ENCODE measurements at places on chromosomes 6 and 20. TPM values are rescaled to one million over a fixed set of nuclear protein-coding genes. Genes with fewer than 3 reads are reported as not detected.

MAP7 gene
- polyA plus RNA-seq = 0.20 TPM

DDX43 gene
- polyA plus RNA-seq = 0.20 TPM

PAX1 gene
- 0.34 TPM for polyA plus RNA-seq

MCHR2 gene
- polyA plus RNA-seq = not detected

GNAS-AS1 gene
- 0.03 TPM for polyA plus RNA-seq

NRSN1 gene
- polyA plus RNA-seq = 0.05 TPM

DNA sequence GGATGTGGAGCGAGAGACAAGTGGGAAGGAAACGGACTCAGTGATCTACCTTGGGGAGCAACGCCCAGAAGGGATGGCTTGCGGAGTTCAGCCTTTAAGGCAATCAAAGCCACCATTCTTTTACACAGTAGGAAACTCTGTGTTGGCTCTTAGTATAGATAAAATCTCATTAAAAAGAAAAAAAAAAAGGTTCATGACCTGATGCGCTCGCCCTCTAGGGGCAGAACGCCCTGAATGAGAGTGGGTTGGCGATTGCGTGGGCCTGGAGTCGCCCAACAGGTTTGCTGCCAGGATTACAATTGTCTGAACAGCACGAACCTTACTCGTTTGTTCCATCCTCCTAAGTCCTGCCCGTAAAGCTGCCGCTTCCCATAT lies 1.2 kb downstream of the TPD52L1 start:
- peak; percentile 77 for DNase-seq

- DNase-seq = no peak
These were observed 118.0 kb upstream of the IRAK1BP1 start for GRCh38 chr6:78749326-78749725.

DNA sequence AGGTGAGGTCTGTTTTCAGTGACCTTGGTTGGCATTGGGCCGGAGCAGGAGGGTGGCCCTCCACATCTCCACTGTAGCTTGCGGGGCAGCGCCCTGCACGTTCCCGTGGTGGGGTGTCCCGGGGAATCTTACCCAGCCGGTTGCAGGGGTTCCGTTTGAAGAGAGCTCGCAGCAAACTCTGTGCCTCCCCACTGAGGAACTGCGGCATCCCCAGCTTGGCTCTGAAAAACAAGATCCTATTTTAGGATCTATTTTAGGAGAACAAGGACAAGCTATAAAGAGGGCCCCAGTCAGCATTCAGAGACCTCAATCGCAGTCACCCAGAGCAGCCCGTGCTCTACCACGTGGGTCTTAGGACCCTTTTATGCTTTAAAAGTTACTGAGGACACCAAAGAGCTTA lies 97.8 kb downstream of the RAMACL start:
- DNase-seq = peak; percentile 46

- no peak for DNase-seq
These were observed 157.5 kb upstream of the PMEPA1 start for GRCh38 chr20:57867181-57867803.

DNA sequence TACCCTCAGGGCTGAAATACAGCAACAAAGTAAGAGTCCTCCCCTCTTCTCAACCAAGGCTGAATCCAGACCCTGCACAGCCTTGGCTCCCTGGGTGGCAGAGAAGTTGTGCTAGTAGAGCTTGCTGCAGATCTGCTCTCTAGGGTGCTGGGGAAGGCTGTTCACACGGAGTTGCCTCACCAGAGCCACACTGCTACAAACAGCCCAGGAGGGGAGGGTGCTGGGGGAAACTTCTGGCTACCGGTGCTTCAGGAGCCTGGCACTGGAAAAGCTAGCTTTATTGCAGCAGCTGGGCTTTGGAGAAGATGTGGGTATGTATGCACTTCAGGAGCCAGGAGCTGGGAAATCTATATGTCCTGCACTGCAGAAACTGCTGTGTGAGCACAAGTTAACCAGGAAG lies 37.6 kb upstream of the SUPT3H start:
- no peak for DNase-seq

DNA sequence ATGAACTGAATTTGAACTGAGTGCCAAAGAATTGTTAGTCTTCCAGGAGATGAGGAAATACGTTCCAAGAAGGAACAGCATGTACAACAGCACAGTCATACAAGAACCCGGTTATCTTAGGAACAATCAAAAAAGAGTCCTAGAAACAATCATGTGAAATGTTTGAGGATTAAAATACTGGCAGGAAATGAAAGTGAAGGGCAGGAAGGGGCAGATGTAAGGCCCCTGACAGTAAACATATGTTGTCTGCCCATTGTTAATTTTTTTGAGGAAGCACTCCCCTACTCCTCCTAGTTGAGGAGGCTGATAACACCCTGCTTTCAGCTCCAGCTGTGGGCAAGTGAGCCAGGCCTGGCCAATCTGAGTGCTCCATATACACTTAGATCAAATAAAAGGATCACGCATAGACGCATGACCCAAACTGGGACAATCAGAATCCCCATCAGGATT lies 220.9 kb downstream of the HACE1 start:
- no peak for DNase-seq

DNA sequence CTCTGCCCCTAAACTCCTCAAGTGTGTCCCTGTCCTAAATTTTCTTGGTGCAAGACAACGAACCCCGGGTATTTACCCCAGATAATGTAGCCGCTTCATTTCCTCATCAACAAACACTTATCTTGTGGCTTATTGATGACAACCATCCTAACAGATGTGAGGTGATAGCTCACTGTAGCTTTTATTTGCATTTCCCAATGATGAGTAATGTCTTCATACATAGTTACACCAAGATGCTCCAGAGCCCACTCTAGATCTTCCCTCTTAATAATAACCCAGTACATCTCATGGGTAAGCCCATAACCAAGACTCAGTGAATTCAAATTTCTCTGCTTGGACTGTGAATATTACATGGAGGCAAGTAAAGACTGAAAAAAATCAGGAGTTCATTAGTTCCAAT lies 48.2 kb upstream of the BEND6 start:
- no peak for DNase-seq

DNA sequence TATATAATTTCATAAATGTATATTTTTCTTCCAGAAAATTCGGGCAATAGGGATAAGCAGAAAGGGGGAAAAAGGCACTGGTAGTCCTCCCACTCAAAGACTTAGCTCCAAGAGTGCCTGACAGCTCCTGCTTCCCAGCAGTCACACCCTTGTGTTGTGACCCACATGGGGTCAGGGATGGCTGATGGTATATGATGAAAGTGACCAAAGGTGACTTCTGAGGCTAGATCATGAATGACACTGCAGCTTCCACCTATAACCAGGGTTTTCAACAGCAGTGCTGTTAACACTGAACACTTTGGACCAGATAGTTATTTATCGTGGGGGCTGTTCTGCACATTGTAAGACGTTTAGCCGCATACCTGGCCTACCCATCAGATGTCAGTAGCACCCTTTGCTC lies 22.3 kb downstream of the FAM50B start:
- DNase-seq = no peak

DNA sequence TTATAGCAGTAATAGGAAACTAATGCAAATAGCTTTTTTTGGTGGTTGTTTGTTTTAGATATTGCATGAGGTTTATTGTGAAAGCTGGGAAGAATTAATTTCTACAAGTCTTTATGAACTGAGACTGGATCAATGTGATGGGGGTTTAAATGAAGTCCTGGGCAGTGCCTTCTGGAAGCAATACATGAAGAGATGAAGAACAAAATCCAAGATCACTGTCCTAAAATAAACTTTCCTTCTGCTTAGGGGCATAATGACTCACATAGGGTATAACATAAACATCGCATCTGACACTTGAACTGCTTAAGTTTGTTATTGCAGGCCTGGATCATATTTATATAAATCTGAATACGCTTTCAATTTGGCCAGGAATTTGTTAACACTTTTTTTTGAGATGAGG lies 20.9 kb upstream of the SHLD1 start:
- DNase-seq = no peak

- DNase-seq = no peak
These were observed 72.2 kb upstream of the PTCHD4 start for GRCh38 chr6:48183178-48183577.

DNA sequence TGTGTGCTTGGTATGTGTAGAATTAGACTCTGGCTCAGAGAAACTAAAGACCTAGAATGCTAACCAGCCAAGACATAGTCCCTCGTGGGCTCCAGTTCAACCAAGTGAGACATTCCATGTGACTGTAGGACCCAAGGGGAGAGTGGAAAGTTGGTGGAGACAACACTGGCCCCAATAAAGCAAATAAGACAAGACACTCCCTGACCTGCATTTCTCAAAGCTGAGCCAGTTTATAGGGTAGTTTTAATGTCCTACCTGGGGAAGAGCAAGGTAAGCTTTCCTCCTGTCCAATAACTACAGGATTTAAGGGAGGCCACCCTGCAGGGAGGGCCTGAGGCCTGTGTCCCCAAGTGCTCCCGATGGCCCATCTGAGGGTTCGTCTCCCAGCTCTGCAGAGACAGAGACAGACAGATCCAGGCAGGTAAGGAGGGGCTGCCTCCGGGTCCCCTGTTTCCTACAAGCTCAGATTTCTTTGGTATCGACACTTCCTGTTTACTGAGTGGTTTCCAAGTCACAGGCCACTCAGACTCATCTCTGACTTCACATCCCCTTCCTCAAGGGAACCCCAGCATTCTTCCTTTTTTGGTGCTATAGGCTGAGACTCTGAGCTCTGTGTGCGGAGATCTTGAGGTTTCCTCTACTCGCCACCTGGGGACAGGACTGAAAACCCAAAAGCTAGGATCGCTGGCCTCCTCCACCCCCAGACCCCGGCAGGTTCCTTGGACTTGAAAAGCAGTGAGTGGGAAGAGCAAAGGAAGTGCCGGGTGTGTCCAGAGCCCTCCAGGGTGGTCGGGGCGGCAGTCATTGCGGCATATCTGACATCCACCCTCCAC lies 92.4 kb downstream of the PRND start:
- no peak for DNase-seq

- DNase-seq = no peak
These were observed 92.7 kb downstream of the SASH1 start for GRCh38 chr6:148435386-148435785.

DNA sequence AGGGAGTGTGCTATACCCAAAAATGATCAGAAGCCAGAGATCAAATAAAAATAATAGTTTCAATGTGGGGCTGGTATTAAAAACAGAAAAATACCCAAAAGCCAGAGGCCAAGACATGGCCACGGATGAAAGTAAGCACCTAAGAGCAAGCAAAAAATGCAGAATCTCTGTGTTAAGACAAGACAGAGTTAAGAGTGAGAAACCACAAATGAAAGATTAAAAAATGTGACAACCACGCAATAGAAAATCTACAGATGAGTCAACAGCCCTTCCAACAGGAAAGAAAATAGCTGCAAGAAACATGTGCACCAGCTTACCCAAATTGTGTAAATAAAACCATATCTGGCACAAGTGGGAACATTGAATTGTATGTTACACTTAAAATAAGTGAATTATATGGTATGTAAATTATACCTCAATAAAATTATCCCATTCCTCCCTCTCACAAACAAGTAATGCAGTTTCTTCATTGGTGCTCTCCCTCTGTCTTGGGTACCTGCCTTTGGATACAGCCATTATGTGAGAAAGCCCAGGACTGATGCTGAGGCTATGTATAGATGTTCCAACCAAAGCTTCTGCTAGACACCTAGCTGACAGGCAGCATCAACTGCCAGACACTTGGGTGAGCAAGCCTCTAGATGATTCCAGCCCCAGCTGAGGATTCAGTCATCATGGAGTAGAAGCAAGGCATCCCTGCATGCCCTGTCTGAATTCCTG lies 55.3 kb upstream of the UFL1 start:
- no peak for DNase-seq

DNA sequence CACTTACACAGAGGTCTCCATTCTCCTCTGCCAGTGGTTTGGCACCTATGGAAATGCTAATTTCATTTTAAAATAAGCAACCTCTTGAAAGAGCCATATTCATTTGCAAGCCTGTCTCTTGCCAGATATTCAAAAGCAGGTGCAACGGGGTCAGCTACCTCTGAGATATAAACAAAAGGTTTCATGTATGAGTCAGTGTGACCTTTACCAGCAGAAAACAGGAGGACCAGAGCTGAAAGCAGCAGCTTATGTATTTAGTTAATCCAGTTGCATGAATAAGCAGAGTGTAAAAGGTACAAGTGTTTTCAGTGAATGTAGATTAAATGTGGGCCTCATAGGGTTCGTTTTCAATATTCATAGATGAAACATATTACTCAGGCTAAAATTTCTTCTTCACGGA lies 56.0 kb downstream of the TENT5A start:
- DNase-seq = no peak

GRCh38 chr6:140462076-140462452 lies 1087.6 kb upstream of the CITED2 start:
- no peak for DNase-seq

GRCh38 chr6:120147071-120147871 lies 797.7 kb upstream of the MAN1A1 start:
- no peak for DNase-seq

DNA sequence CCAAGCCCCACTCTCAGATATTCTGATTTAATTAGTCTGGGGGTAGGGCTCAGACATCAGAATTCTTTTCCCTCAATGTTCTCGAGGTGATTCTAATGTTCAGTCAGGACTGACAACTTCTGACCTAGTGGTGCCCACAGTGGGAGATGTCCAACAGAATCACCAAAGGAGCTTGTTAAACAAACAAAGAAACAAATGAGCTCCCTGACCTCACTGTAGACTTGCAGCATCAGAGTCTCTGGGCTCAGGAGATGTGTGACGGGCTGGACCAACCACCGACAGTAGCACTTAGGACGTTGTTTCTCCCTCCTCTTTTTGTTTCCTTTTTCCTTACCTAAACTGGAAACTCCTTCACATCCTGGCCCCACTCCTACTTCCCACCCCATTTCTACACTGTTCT lies 49.3 kb downstream of the CLIC5 start:
- no peak for DNase-seq

DNA sequence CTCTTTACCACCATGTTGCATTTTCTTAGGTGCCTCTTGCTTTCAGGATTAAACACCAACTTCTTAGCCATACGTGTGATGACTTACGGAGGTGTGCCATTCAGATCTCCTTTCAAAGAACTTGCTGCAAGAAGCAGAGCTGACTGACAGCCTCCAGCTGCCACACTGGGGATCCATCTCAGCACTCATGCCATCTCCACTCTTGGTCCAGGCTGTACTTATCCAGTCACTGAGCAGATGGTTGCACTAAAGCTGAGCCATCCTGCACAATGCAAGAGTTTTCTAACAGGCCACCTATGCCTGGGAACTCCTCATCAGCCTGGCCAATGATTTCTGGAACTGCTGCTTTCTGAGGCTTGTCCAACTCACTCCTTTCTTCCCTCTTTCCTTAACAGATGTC lies 31.4 kb upstream of the KIF6 start:
- no peak for DNase-seq

GRCh38 chr6:12110523-12111362 lies 98.6 kb downstream of the HIVEP1 start:
- DNase-seq = no peak

All from psoas muscle (tissue), 8 donors.